ENCODE measurements at places on chromosomes 2 and 18. TPM values are rescaled to one million over a fixed set of nuclear protein-coding genes. Genes with fewer than 3 reads are reported as not detected.

- no peak for DNase-seq
Measured at GRCh38 chr18:57542126-57542525, 44.4 kb downstream of the FECH start.

DNA sequence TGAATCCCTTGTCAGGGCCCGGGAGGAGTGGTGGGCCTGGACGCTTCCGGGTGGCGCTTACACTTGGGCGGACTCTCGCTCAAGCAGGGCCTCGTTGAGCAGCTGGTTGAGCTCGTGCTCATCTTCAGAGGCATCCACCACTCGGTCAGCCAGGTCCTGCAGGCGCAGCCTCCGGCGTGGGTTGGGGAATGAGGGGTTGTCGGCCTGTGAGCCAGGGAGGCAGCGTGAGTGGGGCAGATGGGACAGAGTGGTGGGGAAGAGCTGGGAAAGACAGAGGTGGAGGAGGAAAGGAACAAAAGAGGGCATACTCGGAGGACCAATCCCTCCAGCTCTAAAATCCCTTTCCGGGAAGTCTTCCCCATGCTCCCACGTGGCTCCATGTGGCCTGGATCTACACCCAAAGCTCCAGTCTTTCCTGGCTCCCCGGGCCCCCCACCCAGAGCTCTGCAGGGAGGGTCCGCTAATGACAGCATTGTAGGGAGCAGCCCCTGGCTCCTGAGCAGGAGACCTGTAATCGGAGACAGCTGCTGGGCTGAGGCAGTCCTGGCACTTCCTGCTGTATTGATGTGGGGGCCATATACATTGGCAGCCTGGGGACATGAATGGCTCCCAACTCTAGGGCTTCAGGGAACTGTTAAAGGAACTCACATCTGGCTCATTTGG, 41.6 kb downstream of the CENPO start:
- DNase-seq, result no peak

- no peak for DNase-seq
Measured at GRCh38 chr2:31420936-31421335, 6.4 kb upstream of the XDH start.

DNA sequence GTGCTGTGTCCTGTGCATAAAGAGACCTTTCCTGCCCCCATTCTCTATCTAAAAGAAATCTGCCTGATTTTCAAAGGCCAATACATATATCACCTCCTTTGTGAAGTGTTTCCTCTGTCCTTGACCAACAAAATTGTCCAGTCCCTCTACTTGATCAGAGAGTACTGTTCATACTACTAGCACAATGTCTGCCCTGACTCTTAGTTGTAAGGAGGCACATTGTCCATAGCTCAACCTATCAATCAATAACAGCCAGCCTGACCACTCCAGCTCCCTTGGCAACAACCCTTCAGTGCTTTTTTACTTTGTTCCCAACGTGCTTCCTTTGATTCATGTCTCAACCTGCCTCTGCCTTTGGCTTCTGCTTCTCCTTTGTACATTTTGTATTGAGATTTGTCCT, 398.9 kb downstream of the TRIB2 start:
- no peak for DNase-seq

- no peak for DNase-seq
Measured at GRCh38 chr18:72833471-72833870, 34.3 kb downstream of the NETO1 start.

DNA sequence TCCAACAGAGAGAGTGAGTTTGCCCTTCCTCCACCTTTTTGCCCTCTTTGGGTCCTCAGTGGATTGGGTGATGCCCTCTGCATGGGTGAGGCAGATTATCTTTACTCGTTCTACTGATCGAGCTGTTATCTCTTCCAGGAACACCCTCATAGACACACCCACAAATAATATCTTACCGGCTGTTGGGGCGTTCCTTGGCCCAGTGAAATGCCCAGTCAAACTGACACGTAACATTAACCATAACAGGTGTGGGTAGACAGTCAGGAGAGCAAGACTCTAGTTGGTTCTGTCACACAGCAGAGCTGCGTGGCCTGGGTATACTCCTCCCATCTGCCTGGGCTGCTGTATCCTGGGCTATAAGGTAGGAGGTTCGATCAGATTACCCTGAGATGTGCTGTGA, 144.1 kb downstream of the AGAP1 start:
- no peak for DNase-seq

DNA sequence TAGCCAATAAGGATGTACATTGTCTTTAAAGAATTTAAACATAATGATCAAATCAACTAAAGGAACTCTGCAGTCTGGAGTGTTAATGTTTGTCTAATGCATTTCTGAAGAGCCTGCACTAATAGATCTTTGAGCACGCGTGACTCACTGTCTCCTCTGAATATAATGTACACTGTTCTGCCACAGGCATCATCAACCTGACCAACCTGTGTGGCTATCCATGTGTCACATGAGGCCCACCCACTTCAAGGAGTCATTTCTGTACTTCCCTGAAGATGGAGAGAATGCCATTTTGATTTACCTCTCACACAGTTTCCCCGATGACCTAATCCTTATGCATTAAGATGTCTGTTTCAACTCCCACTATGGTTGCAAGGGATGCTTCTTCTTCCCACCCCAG, 434.0 kb upstream of the SPHKAP start:
- no peak for DNase-seq

GRCh38 chr2:230589497-230590015, 123.1 kb upstream of the CAB39 start:
- DNase-seq, result no peak

DNA sequence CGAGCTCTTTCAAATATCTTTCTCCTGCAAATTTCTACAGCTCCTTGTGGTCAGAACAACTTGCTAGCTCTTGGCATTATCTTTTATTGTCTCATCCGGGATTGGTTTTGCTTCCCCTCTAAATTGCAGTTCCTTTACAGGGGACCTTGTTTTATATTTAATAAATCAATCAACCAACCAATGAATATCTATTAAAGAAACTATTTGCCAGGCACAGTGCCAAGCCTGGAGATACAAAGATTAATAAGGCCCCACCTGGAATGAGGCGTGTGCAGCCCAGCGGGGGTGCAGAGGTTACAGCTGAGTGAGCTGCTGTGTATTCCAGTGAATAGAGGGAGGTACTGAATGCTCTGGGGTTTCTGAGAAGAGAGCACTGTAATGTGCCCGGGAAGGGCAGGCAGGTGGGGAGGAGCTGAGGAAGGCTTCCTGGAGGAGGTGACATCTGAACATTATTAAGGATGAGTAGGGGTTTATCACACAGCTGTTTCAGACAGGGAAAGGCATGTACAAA, 51.8 kb downstream of the LIPG start:
- peak; percentile 26 for DNase-seq

- DNase-seq, result no peak
Measured at GRCh38 chr18:11125492-11126315, 23.7 kb downstream of the PIEZO2 start.

DNA sequence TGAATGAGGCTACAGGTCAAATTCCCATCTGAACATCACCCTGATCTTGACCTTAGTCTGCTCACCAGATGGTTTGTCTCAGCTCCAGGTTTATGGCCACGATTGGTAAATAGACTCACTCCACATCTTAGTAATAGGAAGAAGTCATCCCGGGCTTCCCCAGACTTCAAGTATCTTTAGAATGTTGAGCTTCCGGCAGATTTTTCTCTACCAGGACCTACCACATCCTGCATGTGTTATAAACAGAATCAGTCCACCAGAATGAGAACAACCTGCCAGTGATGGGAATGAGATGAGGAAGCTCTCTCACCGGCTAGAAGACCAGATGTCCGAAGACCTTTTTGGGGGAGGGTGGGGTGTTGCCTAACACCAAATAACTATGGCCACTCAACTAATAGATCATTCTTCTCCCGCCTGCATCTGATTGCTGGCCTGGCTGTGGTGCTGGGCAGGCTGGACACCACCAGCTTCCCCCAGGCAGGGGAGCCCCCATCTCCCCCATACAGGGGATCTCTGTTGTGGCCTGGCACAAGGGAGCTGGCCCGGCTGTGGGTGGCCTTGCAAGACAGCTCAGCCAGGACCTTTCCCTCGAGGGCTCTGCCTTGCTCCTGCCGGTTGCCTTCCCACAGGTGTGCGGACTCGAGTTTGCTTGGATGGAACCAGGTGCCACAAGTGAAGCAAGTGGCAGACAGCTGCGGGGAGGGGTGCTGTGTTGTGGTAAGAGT, 88.5 kb downstream of the SH3RF3 start:
- no peak for DNase-seq

DNA sequence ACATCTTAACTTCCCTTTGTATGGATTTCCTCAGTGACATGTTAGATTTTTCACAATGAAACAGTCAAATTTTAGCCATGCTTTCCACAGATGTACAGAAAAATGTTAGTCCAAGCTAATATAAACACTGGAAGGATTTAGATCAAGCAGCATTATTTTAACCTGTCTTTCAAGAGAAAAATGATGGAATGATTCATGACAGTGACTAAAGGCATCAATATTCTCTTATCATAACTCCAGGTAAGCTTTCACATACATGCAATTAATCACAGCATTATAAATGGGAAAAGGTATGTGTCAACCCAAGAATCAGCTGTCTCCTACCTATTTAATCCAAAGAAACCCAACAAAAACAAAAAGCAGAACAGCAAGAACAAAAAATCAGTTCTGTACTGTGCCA, 92.7 kb downstream of the NCKAP5 start:
- DNase-seq, result no peak

- DNase-seq, result no peak
Measured at GRCh38 chr2:12424219-12424618, 292.5 kb upstream of the TRIB2 start.

DNA sequence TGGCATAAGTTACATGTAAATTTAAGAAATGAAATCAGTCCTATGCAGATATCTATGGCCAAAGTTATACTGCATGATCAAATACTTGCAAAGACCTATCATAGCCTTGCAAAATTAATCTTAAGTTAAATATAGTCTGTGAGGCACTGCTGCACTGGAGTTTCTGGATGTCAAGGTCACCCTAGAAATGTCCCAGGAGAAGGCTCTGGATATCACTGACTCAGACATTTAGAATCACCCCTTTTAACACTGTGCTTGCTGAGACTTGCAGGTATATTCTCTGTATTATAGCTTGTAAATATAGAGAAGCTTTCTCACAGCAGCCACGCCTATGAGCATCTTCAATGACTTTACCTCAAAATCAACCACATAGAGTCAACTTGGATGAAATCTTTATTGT, 51.5 kb downstream of the ETAA1 start:
- DNase-seq, result no peak

DNA sequence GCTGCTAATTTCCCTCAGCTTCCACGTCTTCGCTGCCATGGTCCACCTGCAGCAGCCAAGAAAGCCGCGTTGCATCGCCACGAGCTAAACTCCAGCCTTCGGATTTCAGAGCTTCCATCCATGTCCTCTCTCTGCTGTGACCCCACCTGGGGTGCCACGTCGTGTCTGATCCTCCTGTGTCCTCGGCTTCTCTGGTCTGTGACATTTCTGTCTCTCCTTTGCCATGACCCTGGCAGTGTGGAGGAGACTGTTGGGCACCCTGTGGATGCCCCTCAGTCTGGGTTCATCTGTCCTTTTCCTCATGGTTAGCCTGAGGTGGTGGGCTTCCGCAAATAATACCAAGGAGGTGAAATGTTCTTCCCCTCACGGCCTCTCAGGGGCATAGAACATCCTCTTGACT, 106.8 kb downstream of the RTP5 start:
- DNase-seq, result no peak

- no peak for DNase-seq
Measured at GRCh38 chr2:81481242-81481993, 1176.9 kb upstream of the LRRTM1 start.

DNA sequence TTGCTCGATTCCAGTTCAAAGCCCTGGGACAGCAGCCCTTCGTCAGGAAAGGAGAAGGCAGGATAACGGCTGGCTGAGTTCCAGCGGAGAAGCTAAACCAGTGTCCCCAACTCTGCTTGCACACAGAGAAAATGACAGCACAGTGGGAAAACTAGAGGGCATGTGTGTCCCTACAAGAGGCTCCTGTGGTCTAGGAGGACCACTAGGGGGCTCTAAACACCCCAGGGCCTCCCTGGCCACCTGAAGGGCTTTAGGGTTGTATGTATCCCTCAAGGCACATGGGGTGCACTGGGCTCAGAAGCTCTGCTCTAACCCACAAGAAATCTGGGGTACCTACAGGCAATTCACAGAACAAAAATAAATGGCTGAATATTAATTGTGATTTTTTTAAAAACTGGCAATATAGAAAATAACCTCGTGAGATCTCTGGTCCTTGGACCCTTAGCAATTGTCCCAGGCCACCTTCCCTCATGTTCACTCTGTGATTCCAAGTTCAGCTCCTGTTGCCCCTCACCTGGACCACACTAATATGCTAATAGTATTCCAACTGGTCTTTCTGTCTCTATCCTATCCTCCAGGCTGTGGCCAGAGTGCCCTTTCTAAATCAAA, 17.5 kb downstream of the STAT1 start:
- DNase-seq, result peak; percentile 48

GRCh38 chr18:78728784-78729467, 250.7 kb upstream of the SALL3 start:
- DNase-seq, result no peak

- no peak for DNase-seq
Measured at GRCh38 chr18:36294031-36294430, 3.5 kb upstream of the FHOD3 start.

DNA sequence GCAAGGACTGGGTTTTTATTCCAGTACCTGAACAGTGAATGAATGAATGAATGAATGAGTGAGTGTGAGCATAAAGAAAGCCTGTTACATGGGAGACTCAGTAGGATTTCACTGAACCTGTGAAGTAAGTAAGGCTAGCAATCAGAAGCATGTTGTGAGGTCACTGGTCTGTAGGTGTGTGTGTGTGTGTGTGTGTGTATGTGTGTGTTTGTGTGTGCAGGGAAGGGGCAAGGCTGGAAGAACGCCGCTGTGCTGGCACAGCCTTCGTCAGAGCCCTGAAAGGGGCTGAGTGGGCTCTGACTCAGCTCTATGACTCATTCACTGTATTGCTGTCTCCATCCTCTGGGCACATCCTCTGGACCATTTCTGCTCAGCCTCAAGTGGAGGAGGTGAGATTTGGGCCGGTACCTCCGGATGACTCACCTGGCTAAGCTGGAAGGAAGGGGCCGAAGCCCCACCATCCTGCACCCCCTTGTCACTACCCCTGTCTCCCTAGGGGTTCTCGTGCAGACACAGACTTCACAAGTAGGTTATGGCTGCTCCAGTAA, 51.4 kb upstream of the MRPL33 start:
- DNase-seq, result peak; percentile 81

DNA sequence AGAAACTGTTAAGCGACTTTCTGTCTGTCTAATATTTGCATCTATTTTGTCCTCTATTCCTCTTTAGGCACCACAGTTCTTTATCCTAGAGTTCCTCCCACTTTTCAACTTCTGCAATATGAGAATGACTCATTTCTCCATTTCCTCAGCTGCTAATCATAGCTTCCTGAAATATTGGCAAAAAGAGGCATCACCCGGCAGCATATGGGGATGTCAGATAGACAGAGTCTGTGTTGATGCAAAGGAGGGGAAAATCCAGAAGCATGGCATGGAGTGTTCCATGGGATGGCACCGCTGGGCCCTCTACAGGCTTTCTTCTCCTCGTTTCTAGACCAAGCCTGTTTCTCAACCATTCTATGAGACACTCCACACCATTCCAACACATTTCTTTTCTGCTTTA, 93.4 kb downstream of the DOCK10 start:
- no peak for DNase-seq

The POTEC gene
- not detected for total RNA-seq

The CPLX4 gene
- total RNA-seq, result not detected

The SERPINB4 gene
- not detected for total RNA-seq

The CD8B2 gene
- total RNA-seq, result not detected

The ARMC9 gene
- total RNA-seq, result 13.6 TPM

The CRYGC gene
- not detected for total RNA-seq

The CD302 gene
- total RNA-seq, result 3.4 TPM

The SLC8A1 gene
- total RNA-seq, result 0.10 TPM

The LRATD1 gene
- 14.2 TPM for total RNA-seq

The UBE2E3 gene
- total RNA-seq, result 64.3 TPM

The ALLC gene
- total RNA-seq, result not detected

The PDCD1 gene
- total RNA-seq, result not detected

The PLEK gene
- total RNA-seq, result not detected

The CERKL gene
- total RNA-seq, result 1.1 TPM

Data from Calu3 (cell line).